Renal pelvis (tissue), 12 donors: ENCODE measurements at places on chromosomes 13 and 19. TPM values are rescaled to one million over a fixed set of nuclear protein-coding genes. Genes with fewer than 3 reads are reported as not detected.

DNA sequence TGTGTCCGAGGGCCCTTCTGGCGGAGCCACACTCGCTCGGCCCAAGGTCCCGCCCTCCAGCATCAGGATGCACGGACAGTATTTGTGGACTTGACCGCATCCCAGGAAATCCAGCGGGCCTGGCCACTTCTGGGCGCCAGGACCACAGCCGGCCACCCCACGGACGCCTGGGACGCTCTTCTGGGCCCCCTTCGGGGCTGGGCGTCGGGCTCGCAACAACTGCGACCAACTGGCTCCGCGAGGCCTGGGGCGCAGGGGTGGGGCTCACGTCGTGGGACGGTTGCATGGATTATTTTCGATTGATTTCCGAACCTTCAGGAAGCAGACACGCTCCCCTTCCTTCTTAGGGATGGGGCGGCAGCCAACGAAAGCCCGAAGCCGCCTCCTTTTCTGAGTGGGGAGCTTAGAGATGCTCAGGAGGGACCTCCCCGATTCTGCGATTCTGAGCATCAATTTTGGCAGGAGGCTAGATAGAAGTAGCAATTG is 521 bp upstream of the NUP58 start:
- no peak for DNase-seq

- no peak for DNase-seq
Measured at GRCh38 chr19:19661675-19662251, 1.7 kb downstream of the ATP13A1 start.

GRCh38 chr13:50809133-50810090 is 34.1 kb downstream of the DLEU7 start:
- peak; percentile 45 for DNase-seq

GRCh38 chr13:97020689-97021240 is 26.5 kb upstream of the OXGR1 start:
- DNase-seq, result no peak

DNA sequence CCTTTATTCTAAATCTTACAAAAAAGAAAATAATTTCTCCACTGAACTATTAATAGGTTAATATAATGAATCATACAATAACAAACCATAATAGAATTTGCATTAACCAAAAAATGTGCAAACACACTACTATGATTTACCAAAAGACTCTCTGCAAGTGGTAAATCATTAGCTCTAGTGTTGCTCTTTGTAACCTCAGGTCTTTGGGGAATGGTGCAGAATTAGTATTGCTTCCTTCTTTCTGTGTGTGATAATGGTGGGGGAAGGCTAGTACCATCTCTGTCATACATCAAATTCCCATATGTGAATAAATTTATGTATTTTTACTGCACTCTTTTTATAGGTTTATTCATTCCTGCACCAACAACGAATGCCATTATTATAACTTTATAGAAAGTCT is 105.1 kb downstream of the COG6 start:
- DNase-seq, result no peak

Gene PAF1
- polyA plus RNA-seq, result 79.3 TPM

DNA sequence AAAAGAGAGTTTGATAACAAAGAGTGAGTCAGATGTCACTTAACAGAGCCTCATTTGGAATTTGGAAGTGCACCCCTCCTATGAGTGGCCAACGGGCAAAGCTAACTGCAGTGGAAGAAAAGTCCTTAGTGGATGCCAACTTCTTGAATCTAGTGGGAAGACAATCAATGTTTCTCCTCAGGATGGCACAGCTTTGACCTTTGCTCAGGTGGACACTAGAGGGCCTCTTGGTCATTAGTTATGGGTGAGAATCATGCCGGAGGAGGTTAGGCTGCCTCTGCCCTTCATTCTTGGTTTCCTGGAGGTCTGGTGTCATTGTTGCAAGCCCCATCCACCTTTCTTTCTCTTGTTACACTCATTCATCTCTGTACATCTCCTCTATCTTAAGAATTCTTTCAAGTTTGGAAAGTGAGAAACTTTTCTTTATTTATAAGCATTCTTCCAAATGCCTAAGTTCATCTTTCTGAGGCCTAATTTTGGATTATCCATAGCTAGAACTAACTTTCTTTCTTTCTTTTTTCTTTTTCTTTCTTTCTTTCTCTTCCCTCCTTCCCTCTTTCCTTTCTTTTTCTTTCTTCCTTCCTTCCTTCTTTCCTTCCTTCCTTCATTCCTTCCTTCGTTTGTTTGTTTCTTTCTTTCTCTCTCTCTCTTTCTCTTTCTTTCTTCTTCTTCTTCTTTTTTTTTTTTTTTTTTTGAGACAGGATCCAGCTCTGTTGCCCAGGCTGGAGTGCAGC is 327.2 kb upstream of the TSHZ3 start:
- no peak for DNase-seq

Gene FFAR1
- 0.53 TPM for polyA plus RNA-seq

Gene SIGLEC11
- polyA plus RNA-seq, result 3.2 TPM

Gene CBY2
- polyA plus RNA-seq, result 0.74 TPM

- no peak for DNase-seq
Measured at GRCh38 chr13:20567881-20568528, 1.0 kb downstream of the IFT88 start.

Gene ZNF814
- 50.7 TPM for polyA plus RNA-seq

Gene FREM2
- 48.2 TPM for polyA plus RNA-seq

Gene ERICH4
- 6.0 TPM for polyA plus RNA-seq

DNA sequence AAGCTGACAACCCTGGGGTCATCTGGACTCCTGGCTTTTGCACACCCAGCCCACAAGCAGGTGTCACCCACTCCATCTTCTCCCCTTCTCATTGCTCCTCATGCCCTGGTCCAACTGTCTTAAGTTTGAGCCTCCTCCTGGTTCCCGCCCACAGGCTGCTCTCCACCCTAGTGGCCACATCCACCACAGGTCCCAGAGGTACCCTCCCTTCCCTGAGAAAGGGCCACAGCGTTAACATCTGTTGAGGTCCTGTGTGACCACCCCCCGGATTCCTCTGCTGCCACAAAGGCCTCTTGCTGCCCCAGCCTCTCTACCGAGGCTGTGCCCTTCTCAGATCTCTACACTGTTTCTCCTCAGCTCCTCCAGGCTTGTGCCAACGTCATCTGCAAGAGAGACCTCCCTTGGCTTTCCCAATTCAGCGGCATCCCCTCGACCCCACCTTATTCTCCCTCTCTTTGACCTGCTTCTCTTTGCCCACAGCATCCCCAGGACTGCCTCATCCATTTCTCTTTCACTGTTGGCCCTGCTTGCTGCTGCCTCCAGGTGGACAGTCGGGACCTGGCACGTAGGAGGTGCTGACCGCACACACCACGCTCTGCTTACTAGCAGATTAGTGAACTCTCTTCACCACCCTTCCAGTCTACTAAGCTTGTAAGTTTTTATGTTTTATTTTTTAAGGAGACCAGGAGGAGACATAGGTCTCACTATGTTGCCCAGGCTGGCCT is 33.3 kb downstream of the SUGP2 start:
- no peak for DNase-seq

Gene SOX21
- polyA plus RNA-seq, result 0.33 TPM

Gene GPC6
- 54.9 TPM for polyA plus RNA-seq

DNA sequence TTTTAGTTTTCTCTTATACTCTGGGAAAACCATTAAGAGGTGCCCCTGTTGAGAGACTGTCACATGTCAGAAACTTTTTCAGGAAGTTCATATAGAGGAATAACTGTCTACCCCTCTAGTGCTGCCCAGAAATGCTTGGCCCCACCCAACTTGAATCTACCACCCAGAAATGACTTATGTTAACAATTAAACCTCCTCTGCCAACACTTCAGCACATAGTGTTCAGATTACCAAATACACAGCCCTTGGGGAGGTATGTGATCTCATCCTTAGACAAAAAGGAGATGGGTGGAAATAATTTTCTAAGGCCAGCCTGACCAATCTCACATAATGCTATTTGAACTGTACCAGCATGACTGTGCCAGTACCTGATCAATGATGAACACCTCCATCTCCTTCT is 35.6 kb downstream of the CCDC169 start:
- no peak for DNase-seq

Gene YJEFN3
- 12.4 TPM for polyA plus RNA-seq

- DNase-seq, result no peak
Measured at GRCh38 chr19:4722671-4723594, 709 bp downstream of the DPP9 start.

DNA sequence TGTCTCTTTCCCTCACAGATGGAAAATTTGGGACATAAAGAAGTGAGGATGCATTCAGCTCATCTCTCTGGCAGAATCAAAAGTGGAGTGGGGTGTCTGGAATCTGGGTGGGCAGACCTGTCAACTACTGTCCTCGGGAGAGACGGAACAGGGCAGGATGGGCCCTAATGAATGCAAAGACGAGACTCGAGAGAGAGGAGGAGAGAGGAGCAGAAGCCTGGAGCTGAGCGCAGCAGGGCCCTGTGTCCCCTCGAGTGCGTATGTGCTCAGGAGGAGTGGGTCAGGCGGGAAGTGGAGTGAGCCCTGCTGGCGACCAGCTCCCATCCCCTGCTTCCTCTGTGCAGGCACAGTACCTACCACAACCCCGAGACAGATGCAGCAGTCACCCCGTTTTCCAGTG is 78.9 kb downstream of the TEX29 start:
- no peak for DNase-seq

DNA sequence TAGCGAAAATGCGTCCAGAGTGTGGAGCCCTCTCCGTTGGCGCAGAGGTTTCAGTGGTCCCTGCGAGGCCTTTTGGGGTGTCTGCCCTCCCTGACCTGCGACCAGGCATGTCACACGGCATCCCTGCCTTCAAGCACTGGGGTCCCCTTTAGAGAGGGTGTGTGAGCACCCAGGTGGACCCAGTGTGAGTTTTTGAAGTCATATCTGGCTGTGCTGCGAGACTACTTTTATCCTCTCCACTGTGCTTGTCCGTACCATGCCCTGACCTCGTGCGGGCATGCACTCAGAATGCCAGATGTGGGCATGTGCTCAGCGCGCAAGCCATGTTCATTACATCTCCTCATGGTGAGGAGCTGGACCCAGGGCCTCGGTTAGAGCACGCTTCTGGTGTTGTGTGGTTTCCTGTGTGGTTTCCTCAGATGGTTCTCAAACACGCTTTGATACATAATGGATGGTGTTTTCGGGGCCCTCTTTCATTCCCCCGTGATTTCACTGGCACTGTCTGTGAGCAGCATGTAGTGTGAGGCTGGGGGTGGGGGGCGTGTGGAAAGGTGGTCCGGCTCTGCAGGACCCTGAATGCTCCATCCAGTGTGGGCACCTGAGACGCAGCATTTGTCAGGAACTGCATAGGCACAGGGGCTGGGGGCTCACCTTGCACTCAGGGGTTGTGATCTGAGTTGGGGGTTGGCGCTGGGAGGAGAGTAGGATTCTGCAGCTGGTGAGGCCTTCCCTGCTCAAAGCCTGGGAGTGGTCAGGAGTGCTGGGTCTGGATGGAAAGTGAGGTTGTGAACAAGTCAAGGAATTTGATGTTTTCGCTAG is 2.3 kb downstream of the TFDP1 start:
- DNase-seq, result no peak

DNA sequence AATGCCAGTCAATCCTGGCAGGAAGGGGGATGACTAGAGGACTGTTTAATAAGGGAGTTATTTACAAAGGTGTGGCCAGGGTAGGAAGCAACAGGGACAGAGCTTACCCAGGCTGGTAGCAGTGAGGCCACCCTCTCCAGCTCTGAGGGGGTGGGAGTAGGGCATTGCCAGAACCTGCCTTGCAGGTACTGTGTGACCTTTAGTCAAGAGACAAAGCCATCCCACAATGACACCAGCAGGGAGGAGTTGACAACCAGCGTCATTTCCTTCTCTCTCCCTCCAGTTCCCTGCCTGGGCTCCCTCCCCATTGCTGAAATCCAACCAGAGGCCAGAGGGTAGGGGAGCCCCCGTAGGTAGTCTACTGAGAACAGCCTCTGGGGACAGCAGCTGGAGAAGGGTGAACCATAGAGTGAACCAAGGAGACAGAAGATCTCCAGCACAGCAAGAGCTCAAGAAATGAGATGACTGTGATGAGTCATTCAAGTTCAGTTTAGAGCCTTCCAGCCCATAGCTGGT is 33.3 kb upstream of the SPATA13 start:
- no peak for DNase-seq

- DNase-seq, result no peak
Measured at GRCh38 chr13:44068169-44068568, 188.5 kb downstream of the LACC1 start.

- DNase-seq, result peak; percentile 86
Measured at GRCh38 chr19:2610637-2611482, 91.6 kb downstream of the GNG7 start.

Gene ADGRE2
- 0.30 TPM for polyA plus RNA-seq
